ENCODE measurements at places on chromosomes 6 and 20.

- no peak overlapping the region for H3K27ac ChIP-seq
- no peak overlapping the region for H3K4me3 ChIP-seq
- H3K27me3 ChIP-seq, result peaks cover 4% of the 10 kb centered on the region
Observed at GRCh38 chr6:148566664-148567350, 180.0 kb upstream of the UST start.

DNA sequence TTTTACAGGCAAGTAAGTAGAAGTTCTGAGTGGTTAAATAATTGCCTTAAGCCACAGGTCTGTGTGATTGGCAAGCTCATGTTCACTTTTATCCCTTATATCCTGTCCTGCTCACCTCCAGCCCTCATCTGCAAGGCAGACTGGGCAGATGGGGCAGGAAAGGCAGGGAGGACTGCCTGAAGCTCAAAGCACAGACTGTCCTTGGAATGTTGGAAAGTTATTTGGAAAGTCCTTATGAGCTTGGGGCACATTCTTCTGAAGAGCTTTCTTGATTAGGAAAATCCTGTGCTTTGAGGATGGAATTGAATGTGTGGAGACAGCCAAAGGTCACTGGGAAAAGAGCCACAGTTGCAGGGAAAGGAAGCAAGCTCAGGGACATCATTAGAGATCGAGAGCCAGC, 48.9 kb upstream of the STK35 start:
- no peaks in the 10 kb centered on the region for H3K4me1 ChIP-seq
- DNase-seq, result no peak
- no peaks in the 10 kb centered on the region for H3K36me3 ChIP-seq
- peaks cover 31% of the 10 kb centered on the region for H3K27me3 ChIP-seq
- H3K4me3 ChIP-seq, result no peak overlapping the region
- H3K27ac ChIP-seq, result no peak overlapping the region

DNA sequence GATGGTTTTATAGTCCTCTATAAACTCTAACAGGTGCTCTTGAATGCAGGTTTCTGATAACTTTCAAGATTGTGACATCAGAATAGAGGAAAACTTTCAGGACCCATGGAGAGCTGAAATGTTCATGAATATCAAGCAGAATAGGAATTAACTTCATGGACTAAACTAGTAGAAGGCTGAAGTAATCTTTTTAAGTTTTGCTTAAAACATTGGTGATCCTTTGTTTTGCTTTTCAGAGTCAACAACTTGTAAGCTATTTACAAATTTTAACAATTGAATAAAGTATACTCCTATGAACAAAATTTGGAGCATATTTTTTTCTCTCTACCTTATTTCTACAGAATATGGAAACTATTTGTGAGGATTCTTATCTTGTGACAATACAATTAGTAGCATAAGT, 25.2 kb upstream of the GOPC start:
- H3K4me3 ChIP-seq, result no peak overlapping the region
- no peaks in the 10 kb centered on the region for H3K4me1 ChIP-seq
- H3K27ac ChIP-seq, result no peak overlapping the region
- no peak for DNase-seq
- H3K27me3 ChIP-seq, result peaks cover 14% of the 10 kb centered on the region

DNA sequence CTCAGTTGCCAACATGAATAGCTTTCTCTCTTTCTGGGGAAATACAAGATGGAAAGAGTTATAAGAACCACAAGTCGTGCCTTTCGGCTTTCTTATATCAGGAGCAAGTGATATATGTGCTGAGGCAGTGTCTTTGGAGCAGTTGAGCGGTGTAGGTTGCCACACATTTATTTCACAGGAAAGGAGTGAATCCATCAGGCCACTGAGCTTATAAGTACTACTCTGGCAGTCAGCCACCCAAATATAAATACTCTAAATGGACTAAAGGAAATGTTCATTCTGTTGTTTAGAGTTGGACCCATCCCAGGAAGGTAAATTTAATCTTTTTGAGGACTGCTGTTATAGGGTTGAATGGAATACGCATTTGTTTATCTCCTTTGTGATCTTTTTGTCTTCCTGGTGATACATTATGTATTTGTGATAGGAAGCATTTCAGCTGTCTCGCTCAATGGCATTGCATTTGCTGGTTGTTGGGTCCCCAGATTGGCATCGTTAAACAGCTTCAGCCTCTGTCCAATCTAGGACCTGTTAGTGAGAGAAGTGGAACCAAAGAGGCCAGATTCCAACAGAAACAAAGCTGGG, 139.7 kb downstream of the SOBP start:
- peaks cover 30% of the 10 kb centered on the region for H3K27me3 ChIP-seq
- H3K4me3 ChIP-seq, result no peak overlapping the region
- no peaks in the 10 kb centered on the region for H3K36me3 ChIP-seq
- H3K4me1 ChIP-seq, result peaks cover 9% of the 10 kb centered on the region
- DNase-seq, result no peak

- no peak for DNase-seq
- no peak overlapping the region for H3K4me3 ChIP-seq
- peaks cover 39% of the 10 kb centered on the region for H3K4me1 ChIP-seq
- H3K36me3 ChIP-seq, result peaks cover 11% of the 10 kb centered on the region
Observed at GRCh38 chr20:51383891-51384510, 158.5 kb downstream of the NFATC2 start.

GRCh38 chr6:89858041-89858440, 28.4 kb downstream of the CASP8AP2 start:
- no peak for DNase-seq
- H3K4me1 ChIP-seq, result peaks cover 3% of the 10 kb centered on the region
- peaks cover 61% of the 10 kb centered on the region for H3K36me3 ChIP-seq
- H3K4me3 ChIP-seq, result no peak overlapping the region
- H3K27me3 ChIP-seq, result no peaks in the 10 kb centered on the region
- H3K27ac ChIP-seq, result no peak overlapping the region

- no peak for DNase-seq
- no peak overlapping the region for H3K4me3 ChIP-seq
- no peaks in the 10 kb centered on the region for H3K27me3 ChIP-seq
- no peaks in the 10 kb centered on the region for H3K4me1 ChIP-seq
- H3K27ac ChIP-seq, result no peak overlapping the region
- peaks cover 3% of the 10 kb centered on the region for H3K36me3 ChIP-seq
Observed at GRCh38 chr6:105270511-105270910, 90.7 kb upstream of the POPDC3 start.

- no peaks in the 10 kb centered on the region for H3K36me3 ChIP-seq
- H3K27me3 ChIP-seq, result no peaks in the 10 kb centered on the region
- H3K4me1 ChIP-seq, result no peaks in the 10 kb centered on the region
Observed at GRCh38 chr6:62737792-62738191, 451.8 kb upstream of the KHDRBS2 start.

DNA sequence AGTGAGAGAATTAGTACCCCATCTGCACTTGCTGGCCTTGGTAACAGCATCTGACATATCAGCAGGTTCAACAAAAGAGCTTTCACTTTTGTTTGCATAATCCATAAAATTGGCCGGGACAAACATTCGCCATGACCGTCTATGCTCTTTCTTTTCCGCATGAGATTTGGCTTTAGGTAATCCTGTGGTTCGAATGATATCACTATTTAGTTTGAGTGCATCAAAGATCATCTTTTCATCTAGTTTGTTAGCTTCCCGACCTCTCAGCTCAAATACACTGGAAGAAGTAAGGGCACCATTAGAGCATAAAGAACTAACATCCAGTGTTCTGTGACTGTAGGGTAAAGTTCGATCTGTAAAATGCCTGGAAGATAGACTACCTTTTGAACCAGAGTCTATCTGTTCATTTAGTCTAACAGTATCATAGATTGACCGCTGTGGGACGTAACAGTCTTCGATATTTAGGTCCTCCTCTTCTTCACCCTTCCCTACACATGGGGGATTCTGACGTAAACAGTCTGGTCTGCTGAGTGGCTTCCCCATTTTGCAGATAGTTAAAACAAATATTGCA, 101.6 kb downstream of the DST start:
- H3K27me3 ChIP-seq, result no peaks in the 10 kb centered on the region
- H3K4me1 ChIP-seq, result no peaks in the 10 kb centered on the region
- no peaks in the 10 kb centered on the region for H3K36me3 ChIP-seq
- no peak overlapping the region for H3K27ac ChIP-seq
- no peak for DNase-seq
- H3K4me3 ChIP-seq, result no peak overlapping the region

DNA sequence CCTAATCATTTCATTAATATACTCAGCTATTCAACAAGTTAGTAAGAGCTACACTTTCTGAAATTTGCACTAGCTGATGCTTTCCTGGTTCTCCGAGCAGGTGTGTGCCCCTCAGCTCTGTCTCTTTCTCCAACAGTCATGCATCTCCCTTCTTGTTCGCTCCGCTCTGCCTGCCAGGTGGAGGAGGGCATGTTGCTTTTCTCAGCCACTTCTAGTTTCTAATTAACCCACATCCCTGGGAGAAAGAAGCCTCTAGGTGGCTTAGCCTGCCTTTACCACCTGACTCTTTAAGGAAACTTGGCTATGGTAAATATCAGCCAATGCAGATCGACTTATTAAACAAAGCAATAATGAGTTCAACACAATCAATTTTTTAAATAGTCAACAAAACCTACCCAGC, 34.2 kb downstream of the LRFN2 start:
- DNase-seq, result no peak
- H3K27me3 ChIP-seq, result no peaks in the 10 kb centered on the region
- H3K27ac ChIP-seq, result no peak overlapping the region
- H3K36me3 ChIP-seq, result no peaks in the 10 kb centered on the region

GRCh38 chr6:160116411-160116810, 5.2 kb upstream of the SLC22A1 start:
- peaks cover 18% of the 10 kb centered on the region for H3K36me3 ChIP-seq
- DNase-seq, result no peak
- H3K4me3 ChIP-seq, result no peak overlapping the region
- no peaks in the 10 kb centered on the region for H3K27me3 ChIP-seq

Measured in activated naive CD4-positive, alpha-beta T cell treated with anti-CD3 and anti-CD28 coated beads for 36 hours (primary cell).